ENCODE measurements at places on chromosomes 4 and X.

DNA sequence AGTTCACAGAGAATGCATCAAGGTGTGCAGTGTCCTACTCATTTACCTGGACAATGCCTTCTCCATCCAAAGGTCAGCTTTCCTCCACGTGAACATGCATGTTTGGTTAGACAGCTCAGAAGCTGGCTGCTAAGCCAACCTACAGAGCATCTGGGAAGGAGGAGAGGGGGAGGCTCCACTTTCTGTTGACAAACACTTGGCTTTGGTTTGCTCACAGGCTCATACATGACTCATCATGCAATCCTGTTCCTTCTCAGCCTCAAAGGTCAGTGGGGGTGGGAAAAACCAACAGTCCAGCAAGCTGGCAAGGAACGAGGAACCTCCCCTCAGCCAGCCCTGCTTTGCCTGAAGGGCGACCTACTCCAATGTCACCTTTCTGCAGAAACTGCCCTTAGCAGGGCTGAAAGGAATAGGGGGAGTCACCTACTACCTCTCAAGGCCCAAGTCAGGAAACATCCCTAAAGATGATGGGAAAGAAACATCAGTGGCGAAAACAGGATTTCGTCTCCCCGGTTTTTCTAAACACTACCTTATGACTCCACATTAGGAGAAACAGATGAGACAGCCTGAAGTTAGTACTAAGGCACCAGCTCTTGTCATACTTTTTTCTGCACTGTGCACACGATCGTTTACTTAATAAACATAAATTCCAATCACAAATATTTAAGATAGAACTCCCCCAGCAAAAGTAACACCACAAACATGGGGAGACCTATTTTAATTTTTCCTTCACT, 37.9 kb downstream of the RELL1 start:
- DNase-seq = peak; percentile 27

DNA sequence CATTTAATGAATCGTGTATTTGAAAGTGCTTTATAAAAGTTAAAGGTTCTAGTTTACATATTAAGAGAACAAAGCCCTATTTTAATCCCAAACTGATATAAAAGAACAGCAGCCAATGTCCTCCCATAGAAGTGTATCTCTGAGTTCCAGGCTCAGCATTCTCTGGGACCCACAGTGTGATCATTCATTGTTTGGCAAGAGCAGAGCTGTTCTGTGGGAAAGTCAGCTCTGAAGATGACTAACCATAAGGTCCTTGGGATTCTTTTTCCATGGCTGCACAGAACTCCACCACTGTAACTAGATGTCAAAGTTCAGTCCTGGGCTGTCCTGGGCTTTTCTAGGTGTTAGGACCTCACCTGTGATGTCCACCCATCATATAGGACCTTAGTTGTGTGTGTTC, 157.0 kb upstream of the TLL1 start:
- DNase-seq = no peak

GRCh38 chr4:21554500-21554899, 394.1 kb downstream of the KCNIP4 start:
- no peak for DNase-seq

DNA sequence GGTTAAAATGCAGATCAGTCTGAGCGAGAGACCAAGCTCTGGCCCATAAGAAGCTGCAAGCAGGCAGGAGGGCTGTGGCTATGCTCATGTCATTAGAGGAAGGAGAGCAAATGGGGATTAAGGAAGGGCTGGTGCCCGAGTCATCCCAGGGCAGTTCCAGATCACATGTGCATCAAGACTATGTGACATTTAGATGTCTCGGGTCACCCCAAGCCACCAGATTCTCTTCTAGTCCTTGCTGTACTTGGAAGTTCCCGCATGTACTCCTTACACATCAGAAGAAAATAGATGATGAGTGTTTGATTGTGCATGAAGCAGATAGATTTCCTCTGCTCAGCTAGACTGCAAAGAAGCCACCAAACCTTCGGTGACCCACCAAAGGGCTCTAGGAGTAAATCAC, 42.1 kb upstream of the KLHL34 start:
- no peak for DNase-seq

DNA sequence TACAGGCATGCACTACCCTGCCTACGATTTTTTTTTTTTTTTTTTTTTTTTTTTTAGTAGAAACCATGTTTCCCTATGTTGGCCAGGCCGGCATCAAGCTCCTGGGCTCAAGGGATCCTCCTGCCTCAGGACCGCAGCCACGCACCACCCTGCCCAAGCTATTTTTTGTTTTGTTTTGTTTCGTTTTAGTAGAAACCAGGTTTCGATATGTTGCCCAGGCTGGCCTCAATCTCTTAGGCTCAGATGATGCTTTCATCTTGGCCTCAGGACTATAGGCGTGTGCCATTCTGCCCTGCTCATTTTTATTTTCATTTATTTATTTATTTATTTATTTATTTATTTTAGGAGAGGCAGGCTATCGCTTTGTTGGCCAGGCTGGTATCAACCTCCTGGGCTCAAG, 1.2 kb upstream of the SSX3 start:
- DNase-seq = no peak

- DNase-seq = no peak
Measured at GRCh38 chr4:169342906-169343564, 72.3 kb upstream of the SH3RF1 start.

- no peak for DNase-seq
Measured at GRCh38 chr4:85459736-85460135, 15.2 kb upstream of the ARHGAP24 start.

GRCh38 chrX:153372949-153373348, 28.2 kb downstream of the PNMA6E start:
- no peak for DNase-seq

- no peak for DNase-seq
Measured at GRCh38 chr4:80208610-80209339, 11.5 kb downstream of the PRDM8 start.

- DNase-seq = no peak
Measured at GRCh38 chrX:108362026-108362425, 76.2 kb downstream of the COL4A6 start.

- peak; percentile 12 for DNase-seq
Measured at GRCh38 chrX:50988649-50989048, 78.1 kb downstream of the BMP15 start.

GRCh38 chrX:139811942-139812629, 104.1 kb upstream of the MCF2 start:
- no peak for DNase-seq

DNA sequence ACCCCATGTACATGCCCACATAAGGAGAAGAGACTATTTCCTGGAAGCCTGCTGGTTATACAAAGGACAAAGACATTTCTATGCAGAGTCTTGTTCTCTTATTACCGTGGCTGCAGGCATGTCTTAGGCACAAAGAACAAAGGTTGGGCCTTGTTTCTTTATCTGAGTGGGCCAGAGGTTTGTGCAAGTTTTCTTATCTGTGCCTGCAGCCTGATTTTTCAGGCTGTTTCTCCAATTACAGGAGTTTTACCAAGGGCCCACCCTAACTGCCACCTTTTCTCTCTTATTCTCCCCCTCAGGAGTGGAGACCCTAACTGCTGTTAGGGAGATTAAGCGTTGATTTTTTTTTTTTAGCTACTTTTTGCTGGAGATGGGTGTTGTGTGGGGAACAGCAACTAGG, 3.5 kb downstream of the TENT5D start:
- no peak for DNase-seq

DNA sequence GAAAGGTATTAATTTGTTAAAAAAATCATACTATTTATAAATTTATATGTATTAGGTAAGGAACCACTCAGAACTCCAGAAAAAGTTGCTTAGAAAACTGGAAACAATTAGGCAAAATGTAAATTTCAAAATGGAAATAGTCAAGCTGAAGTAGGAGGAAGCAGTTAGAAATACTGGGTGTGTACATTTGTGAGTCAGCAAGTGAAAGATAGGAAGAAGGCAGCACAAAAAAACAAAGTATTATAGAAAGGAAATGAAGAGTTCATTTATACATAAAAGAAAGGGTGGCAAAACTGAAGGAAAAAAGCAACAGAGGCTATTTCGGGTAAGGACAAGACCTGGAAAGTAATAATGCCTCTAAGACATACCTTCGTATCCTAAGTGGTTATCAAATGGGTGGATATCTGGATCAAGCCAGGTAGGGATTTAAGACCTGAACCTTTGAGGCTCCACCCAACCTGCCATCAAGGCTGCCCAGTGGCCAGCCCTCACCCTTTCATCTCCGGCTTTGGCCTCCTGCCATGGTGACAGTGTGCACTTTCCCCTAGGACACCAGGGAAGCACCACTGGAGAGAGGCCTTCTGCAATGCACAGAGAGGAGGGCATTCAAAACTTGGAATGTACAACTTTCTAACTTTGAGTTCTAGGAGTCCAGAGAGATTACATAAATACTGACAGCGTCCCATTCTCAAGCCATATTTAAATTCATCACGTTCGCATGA, at the start of gene LRRC66:
Gene LRRC66 (minus strand): TSS at position 428 of the 722 bp plus-strand sequence. CDS start 2,750 bp downstream, outside the sequence.
- DNase-seq = no peak

GRCh38 chr4:173333658-173334084, 487 bp downstream of the HMGB2 start:
- peak; percentile 36 for DNase-seq

GRCh38 chrX:19448077-19448476, 67.2 kb downstream of the MAP3K15 start:
- DNase-seq = no peak

Data from cerebellum (tissue), 4 donors.